ENCODE measurements at places on chromosomes 6 and 20. TPM values are rescaled to one million over a fixed set of nuclear protein-coding genes. Genes with fewer than 3 reads are reported as not detected.

DNA sequence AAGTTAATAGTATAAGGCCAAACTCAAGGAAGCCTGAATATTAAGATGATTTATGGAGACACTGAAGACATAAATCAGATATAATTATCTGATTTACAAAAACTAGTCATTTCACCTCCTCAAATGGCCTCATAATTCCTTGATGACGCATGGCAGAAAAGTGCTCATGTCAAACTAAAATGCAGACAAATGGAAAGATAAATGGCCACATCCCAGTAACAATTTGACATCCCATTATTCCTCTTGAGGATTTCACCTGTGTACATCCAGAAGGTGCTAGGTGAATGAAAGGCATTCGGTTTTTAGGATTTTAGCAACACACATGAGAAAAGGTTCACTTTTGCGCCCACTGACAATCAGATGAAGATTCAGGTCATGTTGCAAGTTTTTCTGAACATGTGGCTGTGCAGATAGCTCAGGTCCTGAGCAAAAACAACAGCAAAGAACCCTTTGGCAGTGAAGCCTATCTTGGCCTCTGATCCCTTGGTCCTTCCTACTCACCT is 24.2 kb downstream of the SGK1 start:
- DNase-seq = no peak

DNA sequence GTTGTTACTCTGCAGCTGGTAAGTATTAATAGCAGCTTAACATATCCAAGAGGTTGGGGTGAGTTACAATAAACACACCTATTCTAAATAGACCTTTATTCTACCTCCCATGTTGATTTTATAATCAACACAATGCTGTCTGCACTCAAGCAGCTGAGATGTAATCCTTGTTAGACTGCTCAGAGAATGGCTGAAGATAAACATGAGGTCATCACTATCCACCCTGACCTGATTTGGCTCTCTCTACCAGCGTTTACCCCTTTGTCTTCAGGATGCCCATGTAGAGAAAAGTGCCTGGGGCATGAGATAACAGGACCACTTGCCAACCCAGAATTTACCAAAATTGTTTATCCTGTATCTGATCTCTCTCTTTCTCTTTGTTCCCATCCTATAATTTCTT is 220.7 kb upstream of the DEFB112 start:
- DNase-seq = no peak

GRCh38 chr6:105745464-105746129 is 340.5 kb upstream of the PRDM1 start:
- no peak for DNase-seq

DNA sequence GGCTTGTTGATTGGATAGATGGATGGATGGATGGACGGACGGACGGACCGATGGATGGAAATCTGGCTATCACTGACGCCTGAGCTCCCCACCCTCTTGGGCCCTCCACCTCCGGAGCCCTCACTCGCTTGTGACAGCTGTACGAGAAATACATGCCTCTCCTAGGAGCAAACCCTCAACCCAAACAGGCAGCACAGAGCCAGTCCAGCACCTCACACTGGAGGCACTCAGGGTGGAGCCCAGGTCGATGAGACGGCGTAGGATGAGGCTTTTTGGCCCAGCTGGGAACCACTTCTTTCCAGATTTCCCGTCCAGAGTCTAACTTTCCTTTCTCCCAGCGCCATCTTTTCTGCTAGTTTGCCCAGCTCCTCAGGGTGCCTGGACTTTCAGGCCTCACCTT is 2.7 kb upstream of the LY6G5C start:
- DNase-seq = no peak

GRCh38 chr6:116492331-116493067 is 18.9 kb upstream of the CALHM5 start:
- no peak for DNase-seq

RIMS1 gene
- total RNA-seq = 17.6 TPM

DNA sequence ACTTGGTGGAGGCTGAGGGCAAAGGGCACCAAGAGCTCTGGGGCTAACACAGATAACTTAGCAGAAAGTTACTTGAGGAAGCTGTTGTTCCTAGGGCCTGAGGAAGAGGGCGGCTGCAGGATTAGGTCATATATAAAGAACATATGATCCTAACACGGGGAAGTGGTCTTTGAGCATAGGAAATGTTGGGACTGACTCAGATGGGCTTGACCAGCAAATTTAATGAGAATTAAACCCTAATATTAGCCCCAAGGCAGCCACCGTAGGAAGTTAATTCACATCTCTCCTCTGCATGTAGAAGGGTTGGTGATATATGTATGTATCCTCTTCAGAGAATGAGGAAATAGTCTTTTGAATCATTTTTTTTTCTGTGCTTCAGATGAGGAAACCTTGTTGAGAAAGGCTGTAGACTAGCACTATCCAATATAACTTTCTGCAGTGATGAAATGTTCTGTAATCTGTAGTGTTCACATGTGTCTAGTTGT is 9.2 kb upstream of the ZBTB9 start:
- DNase-seq = no peak

IL17F gene
- total RNA-seq = not detected

MYLIP gene
- total RNA-seq = 39.6 TPM

DNA sequence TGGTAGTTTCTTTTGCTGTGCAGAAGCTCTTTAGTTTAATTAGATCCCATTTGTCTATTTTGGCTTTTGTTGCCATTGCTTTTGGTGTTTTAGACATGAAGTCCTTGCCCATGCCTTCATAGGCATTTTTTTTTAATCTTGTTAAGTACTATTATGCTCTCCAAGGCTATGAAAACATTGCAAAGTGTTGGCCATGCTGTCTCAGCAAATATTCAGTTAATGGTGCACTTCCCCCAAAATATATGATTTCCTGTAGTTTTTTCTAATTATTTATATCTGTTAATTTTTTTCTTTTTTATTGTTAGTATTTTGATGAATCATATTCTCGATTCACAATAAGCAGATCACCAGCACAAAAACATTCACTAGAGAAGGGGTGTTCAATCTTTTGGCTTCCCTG is 806.1 kb upstream of the FLRT3 start:
- DNase-seq = no peak

DNA sequence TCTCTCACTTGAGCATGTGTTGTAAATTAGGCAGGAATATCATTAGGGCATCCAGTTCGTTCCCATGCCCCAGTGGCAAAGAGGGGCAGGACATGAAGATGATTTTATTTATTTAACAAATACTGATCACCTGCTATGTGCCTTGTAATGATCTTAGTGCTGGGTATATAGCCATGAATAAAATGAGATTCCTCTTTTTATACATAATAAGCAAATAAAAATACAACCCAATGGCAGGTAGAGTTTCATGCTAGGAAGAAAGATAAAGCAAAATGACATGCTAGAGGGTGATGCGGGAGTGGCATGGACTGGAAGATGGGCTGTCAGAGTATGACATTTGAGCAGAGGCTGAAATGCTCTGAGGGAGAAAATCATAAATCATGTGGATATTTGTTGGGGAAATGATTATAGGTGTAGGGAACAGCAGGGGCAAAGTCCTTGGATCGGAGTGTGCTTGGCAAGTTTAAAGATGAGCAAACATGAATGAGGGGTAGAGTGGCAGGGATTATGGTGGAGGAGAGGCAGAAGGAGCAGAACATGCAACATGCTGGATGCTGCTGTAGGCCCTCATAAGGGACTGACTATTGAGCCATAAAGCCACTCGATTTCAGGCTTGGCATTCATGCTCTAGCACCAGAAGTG is 342.1 kb downstream of the PLCB1 start:
- no peak for DNase-seq

- DNase-seq = no peak
Measured at GRCh38 chr6:138559143-138559542, 59.8 kb upstream of the NHSL1 start.

GRCh38 chr6:84019842-84020211 is 13.7 kb upstream of the MRAP2 start:
- no peak for DNase-seq

DNA sequence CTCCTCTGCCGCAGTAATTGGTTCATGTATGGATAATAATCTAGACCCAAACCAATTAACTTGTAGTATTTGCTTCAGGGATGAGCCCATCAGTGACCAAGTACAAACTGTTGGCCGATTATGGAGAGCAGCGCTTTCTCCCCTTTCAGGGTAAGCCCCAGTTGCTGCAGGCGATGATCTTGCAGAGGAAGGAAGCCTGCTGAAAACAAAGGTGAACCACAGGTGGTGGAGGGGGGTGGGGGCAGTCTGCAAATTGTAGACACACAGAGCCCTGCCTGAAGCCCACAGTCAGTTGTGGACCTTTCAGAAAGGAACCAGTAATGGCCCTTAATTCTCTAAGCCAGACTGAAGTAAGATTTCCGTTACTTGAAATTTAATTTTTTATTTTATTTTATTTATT is 167.9 kb upstream of the JARID2 start:
- no peak for DNase-seq

DNA sequence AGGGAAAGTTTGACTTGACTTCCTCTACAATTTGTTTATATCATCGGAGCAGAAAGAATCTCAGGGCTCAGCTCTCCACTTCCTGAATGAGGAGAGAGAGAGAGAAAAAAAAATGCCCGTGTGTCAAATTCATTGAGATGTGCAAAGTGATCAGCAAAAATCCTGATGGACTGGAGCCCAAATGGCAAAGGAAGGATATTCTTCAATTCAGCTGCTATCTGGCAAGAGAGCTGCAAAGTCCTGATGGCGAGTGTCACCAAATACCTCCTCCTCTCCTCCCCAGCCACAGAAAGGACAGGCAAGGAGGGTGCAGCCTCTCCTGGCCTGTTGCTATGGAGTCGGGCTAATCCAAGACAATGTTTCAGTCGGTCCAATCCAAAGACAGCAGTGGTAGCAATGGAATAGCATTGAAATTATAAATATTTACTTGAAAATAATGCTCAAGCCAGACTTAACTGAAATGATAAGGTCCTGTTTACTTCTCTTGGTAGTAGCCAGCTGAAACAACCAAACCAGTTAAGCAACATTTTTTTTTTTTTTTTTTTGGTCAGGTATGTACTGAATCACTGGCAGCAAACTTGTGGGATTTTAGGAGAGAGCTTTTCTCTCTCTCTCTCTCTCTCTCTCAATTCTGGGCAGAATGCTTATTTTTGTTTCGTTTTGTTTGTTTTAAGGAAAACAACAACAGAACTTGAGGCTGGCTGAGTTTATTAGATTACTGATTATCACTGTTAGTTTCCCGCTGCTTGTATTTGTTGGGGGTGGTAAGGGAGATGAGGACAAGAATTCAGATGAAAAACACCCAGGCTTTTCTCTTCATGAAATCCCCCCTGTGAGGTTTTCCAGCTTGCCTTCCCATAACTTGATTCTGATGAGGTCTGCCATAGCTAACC is 204.2 kb downstream of the BCAS1 start:
- DNase-seq = peak; percentile 72

- no peak for DNase-seq
Measured at GRCh38 chr6:71707059-71707458, 179.3 kb upstream of the RIMS1 start.

LGSN gene
- not detected for total RNA-seq

SLC22A3 gene
- total RNA-seq = 118 TPM

DNA sequence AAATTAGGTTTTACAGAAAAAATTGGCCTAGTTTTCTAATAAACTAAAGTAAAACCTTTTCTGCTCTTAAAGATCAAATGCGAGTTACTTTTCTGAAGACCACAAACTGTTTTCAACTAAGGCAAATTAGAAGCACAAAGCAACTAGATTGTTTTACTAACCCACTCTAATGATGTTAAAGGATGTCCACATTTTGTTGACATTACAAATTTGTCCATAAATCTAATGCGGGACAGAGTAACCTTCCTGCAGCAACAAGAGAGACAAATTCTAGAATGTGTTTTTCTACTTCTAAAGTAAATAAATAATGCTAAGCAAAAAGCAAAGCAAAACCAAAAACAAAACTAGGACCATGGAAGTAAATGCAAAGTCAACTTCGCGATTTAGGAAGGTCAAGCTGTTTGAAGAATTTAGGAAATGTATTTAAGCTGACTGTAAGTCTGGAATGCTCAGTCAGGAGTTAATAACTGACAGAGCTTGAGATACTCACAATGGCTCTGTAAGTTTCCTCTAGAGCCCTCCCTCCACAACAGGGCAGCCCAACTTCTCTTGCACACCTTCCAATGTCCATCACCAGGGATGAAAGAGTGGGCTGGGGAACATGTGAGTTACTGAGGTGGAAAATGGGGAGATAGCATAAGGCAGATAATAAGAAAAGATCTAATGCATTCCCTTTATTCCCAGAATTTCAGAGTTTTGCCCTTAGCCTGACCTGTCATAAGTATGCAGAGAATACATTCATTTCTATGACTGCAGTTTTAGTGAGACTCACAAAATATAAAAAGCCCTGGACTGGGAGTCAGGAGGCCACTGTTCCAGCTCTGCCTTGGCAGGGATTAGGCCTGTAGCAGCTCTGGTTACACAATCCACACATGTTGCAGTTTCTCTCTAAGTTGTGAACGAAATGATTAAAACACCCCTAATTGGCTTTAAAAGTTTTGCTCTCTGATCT is 158.8 kb downstream of the FOXA2 start:
- no peak for DNase-seq

DNA sequence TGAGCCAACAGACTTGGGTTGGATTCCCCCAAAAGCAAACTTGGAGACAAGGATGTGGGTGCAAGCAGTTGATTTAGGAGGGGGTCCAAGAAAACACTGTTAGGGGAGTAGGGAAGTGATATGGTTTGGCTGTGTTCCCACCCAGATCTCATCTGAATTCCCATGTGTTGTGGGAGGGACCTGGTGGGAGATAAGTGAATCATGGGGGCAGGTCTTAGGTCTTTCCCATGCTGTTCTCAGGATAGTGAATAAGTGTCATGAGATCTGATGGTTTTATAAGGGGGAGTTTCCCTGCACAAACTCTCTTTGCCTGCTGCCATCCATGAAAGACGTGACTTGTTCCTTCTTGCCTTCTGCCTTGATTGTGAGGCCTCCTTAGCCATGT is 542.6 kb downstream of the DHX35 start:
- DNase-seq = no peak

SFTA2 gene
- not detected for total RNA-seq

DEFB132 gene
- 2.2 TPM for total RNA-seq

YTHDF1 gene
- 46.0 TPM for total RNA-seq

ADGRF5 gene
- total RNA-seq = 16.1 TPM

- no peak for DNase-seq
Measured at GRCh38 chr6:21678990-21679389, 85.4 kb downstream of the SOX4 start.

GRCh38 chr20:47620808-47621805 is 119.4 kb downstream of the NCOA3 start:
- DNase-seq = no peak

CDSN gene
- total RNA-seq = 0.50 TPM

RHAG gene
- not detected for total RNA-seq

CTAGE9 gene
- total RNA-seq = not detected

DNA sequence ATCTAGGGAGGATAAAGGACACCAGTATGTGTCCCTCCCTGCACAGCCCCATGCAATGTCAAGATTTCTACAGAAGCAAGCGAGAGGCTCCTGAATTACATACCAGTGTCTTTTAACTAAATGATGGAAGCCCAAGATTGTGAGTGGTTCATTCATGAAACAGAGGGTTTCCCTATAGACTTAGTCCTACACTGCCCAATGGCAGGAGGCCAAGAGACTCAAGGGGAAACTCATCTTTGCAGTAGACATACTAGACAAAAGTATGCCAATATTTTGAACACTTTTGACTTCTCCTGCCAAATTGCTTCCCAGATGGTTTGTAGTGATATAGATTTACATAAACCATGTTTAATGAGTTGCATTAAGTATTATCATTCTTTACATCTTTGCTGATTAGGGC is 557.2 kb upstream of the JAG1 start:
- no peak for DNase-seq
